Suppressor macrophage (primary cell): ENCODE measurements at places on chromosomes 5 and 9.

DNA sequence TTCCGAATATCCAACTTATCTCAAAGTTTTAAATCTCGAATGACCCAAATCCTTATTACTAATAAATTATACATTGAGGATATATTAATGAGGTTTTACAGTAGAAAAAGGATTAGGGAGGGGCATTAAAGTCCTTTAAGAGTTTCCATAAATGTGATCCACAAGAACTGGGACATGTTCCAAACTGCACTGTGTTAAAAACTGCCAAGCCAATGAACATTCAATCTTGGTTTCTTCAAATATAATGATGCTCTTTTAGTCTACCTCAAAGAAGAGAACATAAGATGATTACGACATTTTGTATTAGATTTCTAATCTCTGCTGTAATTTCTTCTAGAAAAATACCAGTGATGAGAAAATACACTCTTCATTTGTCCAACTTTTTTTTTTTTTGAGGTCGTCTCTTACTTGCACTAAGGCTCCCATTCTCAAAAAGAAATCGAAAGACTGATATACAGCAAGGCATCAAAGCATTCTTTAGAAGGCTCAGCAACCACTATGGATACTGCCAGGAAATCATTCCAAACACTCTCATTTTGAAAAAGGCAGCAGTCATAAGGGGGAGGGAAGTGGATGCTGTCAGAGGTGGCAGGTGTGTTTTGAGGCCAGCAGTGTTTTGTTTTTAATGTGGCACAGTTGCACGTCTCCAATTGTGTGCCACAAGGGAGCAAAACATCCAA lies 1.7 kb downstream of the PTAR1 start:
- DNase-seq: no peak

DNA sequence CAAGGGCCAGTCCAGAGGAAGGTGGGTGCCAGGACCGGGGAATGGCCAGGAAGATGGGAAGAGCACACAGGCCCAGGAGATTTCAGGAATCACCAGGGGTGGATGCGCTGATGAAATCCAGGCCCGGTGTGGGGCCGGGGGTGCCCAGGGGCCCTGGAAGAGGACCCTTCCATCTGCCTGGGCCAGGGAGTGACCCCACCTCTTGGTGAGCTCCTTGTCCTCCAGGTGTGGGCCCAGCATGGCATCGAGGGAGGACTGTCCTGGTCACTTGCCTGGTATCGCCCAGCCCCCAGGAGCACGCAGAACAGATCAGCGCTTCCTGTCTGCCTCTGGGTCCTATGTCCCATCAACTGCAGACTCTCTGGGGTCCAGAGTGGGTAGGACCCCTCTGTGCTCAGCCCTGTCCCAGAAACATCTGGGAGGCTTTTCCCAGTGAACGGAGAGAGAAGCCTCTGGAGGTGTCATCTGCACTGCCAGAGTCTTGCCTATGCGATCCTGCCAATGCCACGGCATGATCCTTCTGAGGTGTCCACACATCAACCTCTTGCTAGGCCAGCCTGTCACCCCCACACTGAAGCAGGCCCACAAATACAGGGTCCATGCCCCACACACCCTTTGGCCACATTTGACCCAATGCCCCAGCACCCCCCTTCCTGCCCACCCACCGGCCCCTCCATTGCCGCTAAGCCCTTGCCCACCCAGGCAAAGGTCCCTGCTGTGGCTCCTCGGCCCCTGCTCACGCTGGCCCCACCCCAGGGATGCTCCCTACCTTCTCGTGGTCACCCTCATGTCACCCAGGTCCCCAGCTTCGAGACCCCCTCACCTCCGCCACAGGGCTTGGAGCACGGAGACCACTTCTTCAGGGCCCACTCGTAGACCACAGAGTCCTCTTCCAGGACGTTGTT lies 67.2 kb downstream of the ZNF354C start:
- no peak for DNase-seq

GRCh38 chr9:124708633-124709291 lies 62.3 kb downstream of the NR6A1 start:
- no peak for DNase-seq

- no peak for DNase-seq
These were observed 15.1 kb upstream of the PPARGC1B start for GRCh38 chr5:149714877-149715502.

GRCh38 chr5:134506054-134507039 lies 19.1 kb upstream of the JADE2 start:
- no peak for DNase-seq

DNA sequence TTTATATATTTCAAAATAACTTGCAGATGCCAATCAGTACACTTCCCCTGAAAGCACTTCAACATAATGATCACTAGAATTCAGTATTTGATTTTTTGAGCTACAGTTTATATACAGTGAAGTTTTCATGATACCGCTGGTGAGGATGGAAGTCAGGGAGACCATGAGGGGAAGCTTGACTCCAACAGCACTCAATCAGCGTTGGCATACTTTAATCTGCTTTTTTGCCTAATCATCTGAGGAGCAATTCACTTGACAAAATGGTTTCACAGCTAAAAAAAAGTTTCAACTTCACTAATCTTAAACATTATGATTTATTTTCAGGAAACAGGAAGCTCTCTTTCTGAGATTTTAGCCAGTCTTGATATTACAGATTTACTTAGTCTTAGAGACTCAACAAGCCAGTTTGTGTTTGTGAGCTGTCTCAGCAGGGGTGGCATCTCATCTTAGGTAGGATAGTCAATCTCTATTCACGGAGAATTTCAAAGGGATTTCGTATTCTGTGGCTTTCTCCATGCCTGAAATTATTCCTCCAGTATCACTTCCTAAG lies 111.4 kb upstream of the ARRDC3 start:
- DNase-seq: no peak

DNA sequence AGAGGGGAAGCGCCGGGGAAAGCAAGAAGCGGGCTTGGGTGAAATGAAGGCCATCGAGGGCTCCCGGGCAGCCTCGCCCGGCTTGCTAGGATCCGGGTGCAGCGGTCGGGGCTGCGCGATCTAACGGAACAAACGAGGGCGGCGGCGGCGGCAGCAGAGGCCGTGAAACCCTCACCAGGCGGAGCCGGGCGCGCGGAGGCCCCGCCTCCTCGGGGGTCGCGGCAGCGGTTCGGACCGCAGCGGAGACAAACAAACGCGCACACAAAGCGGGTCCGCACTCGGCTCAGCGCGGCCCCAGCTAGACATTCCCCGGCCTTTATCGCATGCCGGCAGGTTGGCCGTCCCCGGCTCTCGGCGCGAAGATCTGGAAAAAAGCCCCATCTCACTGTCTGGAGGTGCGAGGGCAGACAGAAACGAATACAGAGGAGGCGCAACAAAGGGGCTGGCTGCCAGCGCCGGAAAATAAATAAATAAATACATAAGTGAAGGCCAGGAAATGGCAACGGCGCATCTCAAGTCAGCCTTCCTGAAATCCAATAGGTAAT lies 10.5 kb upstream of the TRIM36 start:
- peak; percentile 60 for DNase-seq
